ENCODE measurements at places on chromosomes 4 and X.

GRCh38 chrX:68758671-68759070 is 70.2 kb upstream of the EFNB1 start:
- no peak for DNase-seq

DNA sequence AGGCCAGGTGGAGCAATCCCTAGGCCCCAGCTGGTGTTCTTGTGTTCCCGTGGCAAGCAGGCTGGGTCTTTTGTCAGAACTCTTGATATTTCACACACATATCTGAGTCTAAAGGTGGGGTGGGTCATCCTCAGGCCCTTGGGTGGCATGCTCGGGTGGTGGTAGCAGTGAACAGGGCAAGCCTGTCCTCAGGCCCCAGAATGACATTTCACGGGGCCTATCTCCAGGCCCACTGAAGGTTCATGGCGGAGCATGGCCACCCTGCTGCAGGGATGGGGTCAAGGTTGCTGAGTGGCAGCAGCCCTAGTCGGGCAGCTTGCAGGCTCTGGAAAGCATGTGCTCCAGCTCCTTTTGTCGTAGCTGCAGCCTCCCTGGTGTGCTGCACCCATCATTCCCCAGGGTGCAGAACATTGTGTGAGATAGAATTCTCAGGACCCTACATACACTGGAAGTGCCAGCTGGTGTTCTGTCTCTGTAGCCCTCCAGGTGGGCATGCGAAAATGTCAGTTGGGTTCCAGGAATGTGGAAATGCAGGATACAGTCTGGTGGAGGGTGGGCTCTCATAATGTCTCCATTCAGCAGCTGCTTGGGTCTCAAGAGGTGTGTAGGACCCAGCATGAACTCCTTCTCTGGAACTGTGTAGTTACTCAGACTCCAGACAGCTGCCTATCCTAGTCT is 1571.8 kb downstream of the STIM2 start:
- DNase-seq: no peak

DNA sequence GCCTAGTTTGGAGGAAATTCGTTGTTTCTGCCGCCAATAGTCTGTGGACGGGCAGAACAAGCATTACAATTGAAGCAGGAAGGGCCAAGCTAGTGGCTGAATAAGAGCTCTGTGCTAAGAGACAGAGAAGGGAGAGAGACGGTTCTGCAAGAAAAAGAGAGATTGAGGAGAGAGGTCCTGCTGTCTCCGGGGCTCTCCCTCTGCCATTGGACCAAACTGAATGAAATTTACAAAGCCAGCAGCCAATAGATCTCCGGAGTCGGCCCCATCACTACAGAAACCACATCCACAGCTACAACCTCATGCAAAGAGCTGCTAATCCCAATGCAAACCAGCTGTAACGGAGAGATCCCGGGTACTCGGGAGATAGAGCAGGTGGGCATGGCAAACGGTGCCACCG is at the start of gene NLGN4X:
TSS of gene NLGN4X (minus strand) at position 148 of the 400 bp plus-strand sequence. CDS start 77,401 bp downstream, outside the sequence.
- DNase-seq: no peak

DNA sequence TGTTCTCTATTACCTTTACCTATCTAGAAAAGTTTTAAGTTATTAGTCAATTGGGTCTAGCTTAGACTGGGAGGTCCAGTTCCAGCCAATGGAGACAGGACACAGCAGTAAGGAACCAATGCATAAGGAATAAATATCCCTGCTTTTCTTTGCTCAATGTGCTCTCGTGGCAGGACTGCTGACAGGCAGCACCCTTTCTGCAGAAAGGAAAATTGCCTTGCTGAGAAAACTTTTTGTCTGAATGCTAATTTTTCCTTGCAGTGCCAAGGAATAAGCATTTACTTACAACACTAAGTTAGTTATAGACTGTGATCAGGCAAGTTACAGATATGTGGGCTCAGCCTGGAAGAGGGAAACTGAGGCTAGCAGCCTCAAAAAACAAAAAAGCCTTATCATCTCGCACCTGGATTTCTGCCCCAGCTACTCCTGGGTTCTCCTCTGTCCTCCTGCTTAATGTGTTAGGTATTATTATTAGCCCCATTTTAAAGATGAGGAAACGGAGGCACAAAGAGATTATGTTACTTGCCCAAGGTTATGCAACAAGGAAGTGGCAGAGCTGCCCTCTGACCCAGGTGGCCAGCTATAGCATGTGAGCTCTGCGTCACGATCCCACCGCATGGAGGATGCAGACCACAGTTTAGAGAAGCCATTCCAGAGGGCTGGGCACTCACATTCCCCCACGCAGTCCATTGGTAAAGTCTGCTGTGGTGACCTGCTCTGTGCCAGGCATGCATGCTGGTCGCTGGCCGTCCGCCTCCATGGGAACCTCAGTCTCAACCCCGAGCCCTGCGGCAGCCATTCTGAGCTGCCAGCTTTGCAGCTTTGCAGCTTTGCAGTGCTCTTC is 40.5 kb upstream of the C4orf50 start:
- DNase-seq: no peak

- DNase-seq: no peak
Measured at GRCh38 chr4:126850286-126850685, 782.5 kb upstream of the INTU start.

GRCh38 chr4:34644579-34645115 is 1599.7 kb downstream of the ARAP2 start:
- DNase-seq: no peak

DNA sequence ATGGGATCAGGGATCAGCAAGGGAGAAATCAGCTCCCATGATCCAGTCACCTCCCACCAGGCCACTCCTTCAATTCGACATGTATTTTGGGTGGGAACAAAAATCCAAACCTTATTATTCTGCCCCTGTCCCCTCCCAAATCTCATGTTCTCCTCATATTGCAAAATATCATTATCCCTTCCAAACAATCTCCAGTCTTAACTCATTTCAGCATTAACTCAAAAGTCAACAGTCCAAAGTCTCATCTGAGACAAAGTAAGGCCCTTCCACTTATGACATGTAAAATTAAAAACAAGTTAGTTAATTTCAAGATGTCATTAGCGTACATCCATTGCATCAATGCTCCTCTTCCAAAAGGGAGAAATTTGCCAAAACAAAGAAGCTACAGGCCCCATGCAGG is 22.0 kb downstream of the UGT2B4 start:
- DNase-seq: no peak

GRCh38 chr4:2082627-2083026 is 23.5 kb downstream of the NAT8L start:
- DNase-seq: no peak

DNA sequence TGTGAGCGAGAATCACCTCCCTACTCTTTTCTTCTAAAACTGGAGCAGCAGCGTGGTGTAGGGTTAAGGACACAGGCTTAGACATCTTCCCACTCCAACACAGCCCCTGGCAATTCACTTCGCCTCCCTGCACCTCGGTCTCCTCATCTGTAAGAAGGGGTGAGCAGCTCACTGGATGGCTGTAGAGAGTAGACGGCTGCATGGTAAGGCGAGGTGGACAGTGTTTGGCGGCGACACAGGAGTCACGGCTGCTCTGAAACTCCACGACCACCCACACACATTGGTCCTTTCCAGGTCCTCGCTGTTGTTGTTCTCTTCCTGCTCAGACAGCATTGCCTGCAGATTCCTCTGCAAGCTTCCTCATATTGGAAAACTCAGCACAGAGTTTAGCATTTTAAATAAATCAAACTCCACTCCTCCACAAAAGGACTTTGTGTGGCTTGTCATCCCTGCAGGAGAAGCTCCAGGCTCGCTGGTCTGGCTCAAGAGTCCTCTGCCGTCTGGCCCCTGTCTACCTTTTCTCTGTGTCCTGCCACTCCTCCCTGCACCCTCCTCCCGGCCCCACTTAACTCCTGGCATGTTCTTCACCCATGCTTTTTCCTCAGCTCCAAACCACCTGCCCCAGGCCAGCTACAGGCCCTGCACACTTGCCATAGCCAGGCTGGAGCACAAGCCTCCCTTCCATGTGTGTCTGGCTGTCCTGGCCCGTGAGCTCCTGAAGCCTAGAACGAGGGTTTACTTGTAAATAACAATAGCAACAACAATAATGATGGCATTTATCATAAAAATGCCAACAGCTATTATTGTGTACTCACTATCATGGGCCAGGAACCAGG is 41.3 kb upstream of the CRMP1 start:
- no peak for DNase-seq

- no peak for DNase-seq
Measured at GRCh38 chr4:40916880-40917279, 167.1 kb downstream of the NSUN7 start.

Measured in effector CD4-positive, alpha-beta T cell (primary cell).